ENCODE measurements at places on chromosomes 2 and 18. TPM values are rescaled to one million over a fixed set of nuclear protein-coding genes. Genes with fewer than 3 reads are reported as not detected.

DNA sequence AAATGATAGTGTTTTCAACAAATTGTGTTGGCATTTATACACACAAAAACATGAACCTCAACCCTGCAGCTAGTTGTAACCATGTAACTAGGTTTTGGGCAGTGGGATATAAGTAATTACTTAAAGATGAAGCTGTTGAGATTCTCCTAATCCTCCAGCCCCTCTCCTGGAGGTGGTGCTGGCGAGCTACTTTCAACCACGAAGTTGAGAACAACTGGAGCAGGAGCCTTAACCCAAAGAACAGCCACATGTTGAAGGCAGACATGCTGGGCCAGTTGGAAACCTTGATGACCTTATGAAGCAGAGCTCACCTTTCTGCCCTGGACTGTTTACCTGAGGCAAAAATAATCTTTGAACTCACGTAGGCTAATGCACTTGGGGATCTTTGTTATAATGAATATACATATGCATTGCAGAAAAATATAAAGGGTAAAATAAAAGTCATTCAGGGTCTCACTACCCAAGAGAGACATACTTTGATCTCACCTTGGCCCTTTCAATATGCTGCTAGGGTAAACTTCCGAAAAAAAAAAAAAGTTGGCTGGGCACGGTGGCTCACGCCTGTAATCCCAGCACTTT, 89.6 kb upstream of the NPAS2 start:
- ATAC-seq = peak; percentile 52

ALK gene
- total RNA-seq = 1.6 TPM

DNA sequence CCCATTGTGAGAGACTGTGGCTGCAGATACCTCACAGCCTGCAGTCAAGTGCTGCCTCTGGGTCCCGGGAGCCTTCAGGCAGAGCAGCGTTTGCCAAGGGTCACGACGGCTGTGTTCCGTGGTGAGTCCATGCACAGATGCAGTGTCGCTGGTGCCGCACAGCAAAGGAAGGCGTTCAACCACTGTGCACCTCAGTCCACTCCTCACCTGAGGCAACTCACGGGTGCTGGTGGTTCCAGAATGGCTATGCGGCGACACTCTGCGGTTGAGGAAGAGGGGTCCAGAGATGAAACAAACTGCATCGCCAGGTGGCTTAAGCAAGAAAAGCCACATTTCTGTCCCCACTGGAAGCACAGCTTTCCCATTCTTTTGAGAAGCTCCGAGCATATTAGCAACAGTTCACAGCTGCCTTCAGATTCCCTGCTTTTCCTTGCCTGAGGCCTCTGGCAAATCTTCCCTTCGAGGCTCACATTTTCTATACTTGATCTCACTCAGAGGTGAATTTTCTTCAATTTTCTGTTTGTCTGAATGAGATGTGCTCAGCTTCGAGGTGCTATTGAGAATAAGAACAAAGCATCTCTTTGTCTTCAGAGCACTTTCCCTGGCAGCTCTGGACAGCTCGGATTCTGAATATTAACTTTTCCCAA, 208.8 kb upstream of the TWIST2 start:
- ATAC-seq = no peak

DNA sequence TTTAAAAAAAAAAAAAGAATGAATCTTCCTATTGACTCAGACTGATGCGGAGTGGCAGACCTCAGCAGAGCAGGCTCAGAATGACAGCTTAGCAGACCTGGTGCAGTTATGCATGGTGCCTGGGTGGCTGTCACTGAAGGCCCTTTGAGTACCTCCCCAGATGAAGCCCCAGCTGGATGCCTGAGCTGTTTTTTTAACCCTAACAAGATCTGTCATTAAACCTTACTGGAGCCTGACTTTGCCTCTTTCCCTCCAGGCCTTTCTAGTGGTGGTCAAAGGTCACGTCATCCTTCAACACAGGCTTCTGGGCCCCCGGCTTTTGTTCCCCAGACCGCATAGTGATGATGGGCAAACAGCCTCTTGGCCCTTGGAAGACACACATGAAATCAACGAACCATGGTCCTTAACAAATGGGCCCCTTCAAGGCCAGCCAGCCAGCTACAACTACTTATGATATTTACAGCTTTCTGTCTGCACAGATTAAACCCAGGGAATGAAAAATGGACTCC, 138.3 kb upstream of the CYP1B1 start:
- no peak for ATAC-seq

GRCh38 chr2:1136846-1137245, 186.2 kb downstream of the SNTG2 start:
- ATAC-seq = no peak

TEX261 gene
- total RNA-seq = 29.9 TPM

BIN1 gene
- 50.3 TPM for total RNA-seq

C1QL2 gene
- not detected for total RNA-seq

DNA sequence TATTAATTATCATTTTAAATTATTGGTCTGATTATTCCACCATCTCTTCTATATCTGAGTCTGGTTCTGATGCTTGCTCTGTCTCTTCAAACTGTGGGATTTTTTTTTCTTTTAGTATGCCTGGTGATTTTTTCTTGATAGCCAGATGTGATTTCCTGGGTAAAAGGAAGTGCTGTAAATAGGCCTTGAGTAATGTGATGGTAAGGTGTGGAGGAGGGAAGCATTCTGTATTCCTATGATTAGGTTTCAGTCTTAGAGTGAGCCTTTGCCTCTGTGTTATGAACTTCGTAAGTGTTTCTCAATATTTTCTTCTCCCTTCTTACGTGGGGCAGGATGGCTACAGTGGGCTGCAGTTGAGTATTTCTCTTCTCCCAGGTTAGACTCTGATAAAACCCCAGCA, 103.0 kb downstream of the EHBP1 start:
- ATAC-seq = no peak

DNA sequence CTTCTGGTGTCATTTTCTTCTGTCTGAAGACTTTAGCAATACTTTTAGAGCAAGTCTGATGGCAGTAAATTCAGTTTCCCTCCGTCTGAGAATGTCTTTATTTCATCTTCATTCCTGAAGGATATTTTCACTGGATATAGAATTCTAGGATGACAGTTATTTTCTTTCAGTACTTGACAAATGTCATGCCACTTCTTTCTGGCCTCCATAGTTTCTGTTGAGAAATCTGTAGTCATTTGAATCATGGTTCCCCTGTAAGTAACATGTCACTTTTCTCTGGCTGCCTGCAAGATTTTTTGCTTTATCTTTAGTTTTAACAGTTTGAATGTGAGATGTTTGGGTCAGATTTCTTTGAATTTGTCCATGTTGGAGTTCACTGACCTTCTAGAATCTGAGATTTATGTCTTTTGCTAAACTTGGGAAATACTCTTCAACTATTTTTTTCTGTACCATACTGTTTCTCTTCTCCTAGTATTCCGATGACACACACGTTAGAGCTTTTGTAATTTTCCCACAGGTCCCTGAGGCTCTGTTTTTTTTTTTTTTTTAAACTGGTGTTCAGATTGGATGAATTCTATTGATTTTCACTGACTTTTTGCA, 30.2 kb downstream of the RMND5A start:
- no peak for ATAC-seq

MC4R gene
- 1.0 TPM for total RNA-seq

- peak; percentile 47 for ATAC-seq
Measured at GRCh38 chr2:43345391-43345813, 119.0 kb upstream of the ZFP36L2 start.

IL1B gene
- total RNA-seq = not detected

DNA sequence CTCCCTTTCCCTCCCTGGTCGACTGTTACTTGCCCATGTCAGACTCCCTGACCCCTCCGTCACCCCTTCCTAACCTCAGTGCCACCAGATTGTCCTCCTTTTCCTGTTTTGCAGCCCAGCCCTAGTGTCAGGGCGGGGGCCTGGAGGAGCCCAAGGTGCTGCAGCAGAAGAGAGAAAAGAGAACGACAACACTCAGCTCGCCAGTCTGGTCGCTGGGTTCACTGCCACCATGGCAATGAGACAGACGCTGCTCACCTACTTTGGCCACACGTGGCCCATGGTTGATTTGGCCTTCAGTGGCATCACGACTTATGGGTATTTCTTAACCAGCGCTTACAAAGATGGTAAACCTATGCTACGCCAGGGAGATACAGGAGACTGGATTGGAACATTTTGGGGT, 108.4 kb upstream of the RMDN2 start:
- ATAC-seq = no peak

DNA sequence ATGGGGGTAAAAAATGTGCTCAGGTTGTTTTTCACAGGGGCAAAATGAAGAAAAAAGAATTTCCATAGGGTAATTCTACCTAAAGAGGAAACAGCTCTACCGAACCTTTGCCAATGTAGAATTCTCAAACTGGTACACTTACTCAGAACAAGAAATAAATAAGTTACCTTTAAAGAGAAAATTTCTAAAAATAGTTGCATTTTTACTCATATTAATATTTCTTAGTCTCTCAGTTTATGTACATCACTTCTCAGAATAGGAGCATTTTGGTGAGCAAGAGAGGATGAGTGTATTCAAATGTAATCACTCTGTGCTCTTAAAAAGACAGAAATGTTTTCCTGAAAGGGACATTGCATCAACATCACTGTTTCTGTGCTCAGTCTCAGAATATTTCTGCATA, 574.7 kb upstream of the SLC8A1 start:
- no peak for ATAC-seq

DNA sequence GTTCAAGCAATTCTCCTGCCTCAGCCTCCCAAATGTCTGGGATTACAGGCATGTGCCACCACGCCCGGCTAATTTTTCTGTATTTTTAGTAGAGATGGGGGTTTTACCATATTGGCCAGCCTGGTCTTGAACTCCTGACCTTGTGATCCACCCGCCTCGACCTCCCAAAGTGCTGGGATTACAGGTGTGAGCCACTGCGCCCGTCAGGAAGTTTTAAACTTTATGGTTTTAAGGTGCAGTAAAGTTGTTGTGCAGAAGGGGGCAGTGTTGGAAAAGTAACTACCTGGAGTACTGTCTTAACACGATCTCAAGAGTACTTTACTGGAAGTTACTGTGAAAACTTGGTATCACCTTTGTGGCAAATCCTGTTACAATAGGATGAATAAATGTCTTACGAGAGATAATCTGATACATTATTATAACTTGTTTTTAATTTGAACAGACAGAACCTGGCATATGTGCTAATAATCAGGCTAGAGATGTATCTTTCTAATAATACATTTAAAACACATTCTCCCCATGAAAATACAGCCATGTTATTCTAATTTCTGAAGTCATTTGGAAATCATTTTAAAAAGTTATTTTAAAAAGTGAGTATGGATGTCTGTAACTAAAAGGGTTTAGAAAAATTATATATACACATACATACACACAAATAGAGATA, 10.8 kb downstream of the SPDYA start:
- ATAC-seq = peak; percentile 78

DNA sequence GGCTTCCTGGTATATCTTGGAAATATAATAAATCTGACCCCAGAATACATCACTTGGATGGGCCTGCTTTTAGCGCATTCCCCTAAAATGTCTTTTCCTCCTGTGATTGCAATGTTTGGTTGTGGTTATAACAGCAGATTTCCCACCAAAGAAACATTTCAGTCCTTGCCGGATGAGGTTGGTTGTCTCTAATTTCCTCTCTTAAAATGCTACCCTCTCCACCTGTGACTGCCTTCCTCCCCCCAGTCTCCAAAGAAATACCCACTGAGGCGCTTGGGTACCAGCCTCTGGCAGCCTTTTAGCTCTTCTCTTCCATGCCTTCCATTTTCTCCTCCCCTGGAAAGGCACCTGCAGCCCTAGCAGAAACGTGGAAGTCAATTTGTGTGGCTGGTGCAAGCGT, 102.1 kb upstream of the SIX3 start:
- ATAC-seq = no peak

- ATAC-seq = no peak
Measured at GRCh38 chr2:24943427-24944053, 23.5 kb upstream of the ADCY3 start.

- ATAC-seq = no peak
Measured at GRCh38 chr18:26780520-26781325, 84.8 kb downstream of the AQP4 start.

All from gastroesophageal sphincter (tissue), 4 donors.